ENCODE measurements at places on chromosomes 5 and 9.

DNA sequence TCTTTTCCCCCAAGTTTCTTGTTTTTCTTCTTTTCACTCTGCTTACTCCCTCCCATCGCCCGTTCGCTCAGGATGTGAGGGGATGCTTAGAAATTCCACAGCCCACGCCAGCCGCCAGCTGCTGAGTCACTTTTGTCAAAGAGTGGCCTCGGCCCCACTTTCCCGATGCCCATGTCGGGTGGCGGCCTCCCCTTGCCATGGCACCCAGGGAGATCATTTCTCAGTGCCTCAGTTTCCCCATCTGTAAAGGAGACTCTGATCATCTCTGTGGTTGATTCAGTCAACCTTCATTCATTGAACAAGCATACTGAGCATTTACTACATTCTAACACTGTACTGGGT, 353 bp upstream of the PDGFRB start:
- no peak for DNase-seq

GRCh38 chr5:76717222-76718083, 1.5 kb downstream of the F2R start:
- DNase-seq, result no peak

DNA sequence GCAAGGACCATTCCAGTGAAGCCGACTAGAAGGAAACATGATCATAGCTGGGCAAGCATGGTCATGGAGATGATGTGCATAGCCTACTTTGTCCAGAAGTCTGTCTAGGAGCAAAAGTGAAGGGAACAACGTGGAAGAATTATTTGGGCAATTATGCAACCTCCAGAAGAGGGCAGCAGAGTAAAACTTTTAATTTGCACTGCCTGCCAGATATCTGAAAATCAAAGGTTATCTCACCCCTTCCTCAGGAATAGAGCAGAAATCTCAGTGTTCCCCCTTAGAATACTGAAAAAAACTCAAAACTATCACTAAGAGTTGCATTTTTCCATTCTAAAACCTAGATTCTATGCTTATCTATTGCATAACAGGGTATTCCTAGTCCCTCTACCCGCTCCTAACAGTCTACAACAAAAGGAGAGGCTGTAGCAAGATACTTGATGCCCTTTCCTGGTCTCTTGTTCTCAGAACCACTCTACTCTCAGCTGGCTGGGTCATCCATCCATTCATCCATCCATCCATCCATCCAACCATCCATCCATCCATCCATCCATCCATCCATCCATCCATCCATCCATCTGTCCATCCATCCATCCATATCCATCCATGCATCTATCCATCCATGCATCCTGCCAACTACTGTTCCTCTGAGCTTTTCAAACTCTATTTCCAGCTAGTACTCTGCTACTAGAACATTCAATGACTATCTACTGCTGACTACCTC, 8.4 kb upstream of the SETD9 start:
- no peak for DNase-seq

DNA sequence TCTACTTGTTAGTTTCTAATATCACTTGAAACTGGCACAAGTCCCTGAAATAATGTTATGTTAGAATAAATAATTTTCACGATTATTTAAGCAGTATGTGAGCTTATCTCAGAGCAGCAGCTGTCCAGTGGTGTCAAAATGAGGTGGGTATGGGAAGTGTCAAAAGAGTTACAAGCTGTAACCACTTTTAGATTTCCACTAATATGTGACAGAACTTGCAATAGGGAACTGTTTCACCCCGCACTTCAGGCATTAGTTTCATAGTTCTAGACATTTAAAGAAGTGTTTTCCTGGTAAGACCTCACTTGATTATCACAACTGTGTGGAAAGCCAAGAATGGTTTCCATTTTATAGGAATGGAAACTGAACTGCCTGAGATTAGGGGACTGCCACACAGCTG, 2.9 kb upstream of the ISCA1 start:
- no peak for DNase-seq

GRCh38 chr9:114682846-114683245, 854 bp upstream of the TEX48 start:
- DNase-seq, result no peak

- no peak for DNase-seq
Measured at GRCh38 chr5:1177826-1178528, 23.4 kb upstream of the SLC6A19 start.

GRCh38 chr5:120684213-120684612, 220.1 kb downstream of the PRR16 start:
- no peak for DNase-seq

DNA sequence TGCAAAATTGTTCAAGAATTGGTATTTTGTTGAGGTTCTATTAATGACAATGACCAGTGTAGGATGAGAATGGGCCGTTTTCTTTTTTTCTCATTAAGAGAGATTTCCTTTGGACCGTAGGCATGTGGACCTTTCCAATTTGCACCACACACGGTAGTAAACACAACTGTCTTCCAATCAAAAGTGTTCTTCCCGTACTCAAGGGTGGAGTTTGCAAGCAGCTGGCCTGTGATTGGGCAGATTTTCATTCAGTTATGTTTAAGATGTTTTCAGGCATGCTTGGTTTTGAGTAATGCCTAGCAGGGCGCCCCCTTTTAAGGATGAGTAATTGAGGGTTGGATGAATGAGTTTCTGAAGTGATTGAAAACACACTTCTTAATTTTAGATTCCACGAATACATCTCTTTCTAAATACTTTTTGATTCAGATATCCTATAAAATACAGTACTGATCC, 2.5 kb downstream of the KDM3B start:
- peak; percentile 84 for DNase-seq

GRCh38 chr9:101485924-101486692, 47.5 kb upstream of the RNF20 start:
- no peak for DNase-seq

- DNase-seq, result no peak
Measured at GRCh38 chr5:108369167-108369566, 12.7 kb downstream of the FBXL17 start.

DNA sequence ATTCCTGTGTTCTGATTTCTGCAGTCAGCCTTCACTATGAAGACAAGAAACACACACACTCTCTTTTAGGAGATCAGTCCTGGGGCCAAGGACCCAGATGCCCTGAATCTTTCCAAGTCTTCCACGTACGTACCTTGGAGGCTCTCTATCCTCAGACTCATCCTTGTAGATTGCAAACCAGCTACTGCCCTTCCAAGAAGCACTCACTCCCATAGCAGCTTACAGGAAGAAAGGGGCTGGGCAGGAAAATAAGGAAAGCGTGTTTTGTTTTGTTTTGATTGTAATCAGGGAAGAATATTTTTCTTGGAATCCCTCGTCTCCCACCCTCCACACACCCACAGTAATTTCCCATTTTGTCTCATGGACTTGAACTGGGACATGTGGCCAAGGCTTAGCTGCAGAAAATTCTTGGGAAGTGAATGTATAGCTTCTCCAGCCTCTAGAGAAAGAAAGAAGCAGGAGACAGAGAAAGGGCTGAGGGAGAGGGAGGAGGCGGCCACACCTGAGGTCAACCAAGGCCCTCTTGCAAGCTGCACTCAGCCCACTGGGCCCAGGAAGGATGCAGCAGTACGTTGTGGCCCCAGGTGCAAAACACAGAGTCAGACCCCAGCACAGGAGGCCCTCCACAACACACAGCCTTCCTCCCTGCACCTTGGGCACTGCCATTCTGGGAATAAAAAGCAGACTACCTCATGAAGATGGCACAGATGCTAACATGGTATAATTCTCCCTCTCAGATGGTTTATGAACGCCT, 29.9 kb downstream of the IRX2 start:
- no peak for DNase-seq

DNA sequence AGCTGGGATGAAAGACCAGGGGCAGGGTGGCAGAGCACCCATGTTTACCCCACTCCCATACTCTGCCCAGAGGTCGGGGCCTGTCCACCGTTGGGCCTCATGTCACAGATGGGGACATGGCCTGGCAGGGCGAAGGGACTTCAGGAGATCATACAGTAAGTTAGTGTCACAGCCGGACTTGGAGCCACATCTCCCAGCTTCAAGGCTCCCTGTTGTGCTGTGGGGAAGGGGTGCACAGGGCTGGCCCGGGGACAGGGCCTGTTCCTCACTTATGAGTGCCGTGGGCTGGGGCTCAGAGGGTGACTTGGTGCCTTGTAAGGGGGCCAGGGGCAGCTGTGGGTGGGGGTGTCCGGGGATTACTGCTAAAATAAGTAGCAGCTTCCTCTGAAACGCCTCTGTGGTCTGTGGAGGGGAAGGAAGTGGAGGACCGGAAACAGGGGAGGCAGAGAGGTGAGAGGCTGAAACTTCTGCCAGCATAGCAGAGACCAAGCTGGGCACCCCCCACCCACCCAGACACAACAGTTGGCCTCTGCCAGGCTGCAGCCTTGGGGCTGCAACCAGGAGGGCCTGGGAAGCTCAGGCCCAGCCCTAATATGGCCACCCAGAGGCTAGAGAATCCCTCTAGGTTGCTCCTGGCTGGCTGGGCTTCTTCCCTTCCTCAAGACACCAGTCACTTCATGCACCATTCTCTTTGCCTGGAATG, 41.1 kb upstream of the NEK6 start:
- DNase-seq, result no peak

DNA sequence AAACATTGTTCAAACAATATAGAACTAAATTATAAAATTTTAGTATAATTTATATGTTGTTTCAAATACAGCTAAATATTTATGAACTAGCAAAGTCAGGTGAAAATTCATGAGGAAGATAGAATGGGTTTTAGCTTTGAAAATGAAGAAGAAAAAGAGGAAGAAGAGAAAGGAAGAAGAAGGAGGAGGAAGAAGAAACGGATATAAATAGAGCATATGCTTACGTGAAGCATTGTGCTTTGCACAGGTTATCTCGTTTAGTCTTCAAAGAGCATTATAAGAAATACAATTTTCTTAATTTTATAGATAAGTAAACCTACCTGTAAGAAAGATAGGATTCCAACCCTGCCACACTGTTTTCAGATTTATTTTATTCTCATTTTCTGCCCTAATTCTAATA, 620.6 kb upstream of the DAB2 start:
- no peak for DNase-seq

GRCh38 chr9:126788634-126789349, 16.0 kb upstream of the ZBTB43 start:
- no peak for DNase-seq

DNA sequence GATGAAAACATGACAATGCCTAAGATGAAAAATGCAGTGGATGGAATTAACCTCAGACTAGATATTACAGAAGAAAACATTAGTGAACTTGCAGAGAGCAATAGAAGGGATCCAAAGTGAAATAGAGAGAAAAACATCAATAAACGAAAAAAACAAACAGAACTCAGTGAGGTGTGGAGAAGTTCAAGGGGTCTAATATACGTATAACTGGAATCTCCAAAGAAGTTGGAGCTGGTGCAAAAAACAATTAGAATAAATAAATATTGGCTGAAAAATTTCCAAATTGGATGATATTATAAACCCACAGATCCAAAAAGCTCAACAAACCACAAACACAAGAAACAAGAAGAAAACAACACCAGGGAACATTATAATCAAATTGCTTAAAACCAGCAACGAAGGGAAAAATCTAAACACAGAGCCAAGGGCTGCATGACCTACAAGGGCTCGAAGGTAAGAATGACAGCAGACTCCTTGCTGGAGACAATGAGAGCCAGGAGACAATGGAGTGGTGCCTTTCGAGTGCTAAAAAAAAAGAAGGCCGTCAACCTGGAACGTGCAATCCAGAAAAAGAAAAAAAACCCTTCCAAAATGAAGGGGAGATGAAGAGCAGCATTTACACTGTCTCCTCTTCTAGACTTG, 11.8 kb downstream of the FAM163B start:
- no peak for DNase-seq

DNA sequence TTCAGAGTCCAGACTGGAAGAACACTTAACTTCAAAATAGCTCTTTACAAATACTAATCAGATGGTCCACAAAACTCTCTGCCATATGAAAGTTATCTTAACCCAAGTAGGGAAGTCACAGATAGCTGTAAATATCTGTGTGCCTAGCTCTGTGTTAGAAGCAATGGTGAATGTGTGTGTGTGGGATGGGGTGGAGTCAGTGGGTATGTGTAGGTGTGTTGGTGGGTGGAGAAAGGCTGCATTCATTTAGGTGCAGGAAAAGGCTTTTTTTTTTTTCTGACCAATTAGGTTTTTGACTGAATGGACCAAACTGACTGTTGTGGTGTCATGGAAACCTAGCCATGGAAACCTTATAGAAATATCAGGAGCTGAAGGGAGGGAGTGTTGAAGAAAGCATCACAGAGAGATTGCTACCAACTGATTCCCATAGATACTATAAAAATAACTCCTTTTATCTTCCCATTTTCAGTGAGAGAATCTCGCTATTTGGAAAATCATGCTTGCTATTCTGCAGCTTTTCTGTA, 156.2 kb upstream of the NR3C1 start:
- DNase-seq, result no peak

DNA sequence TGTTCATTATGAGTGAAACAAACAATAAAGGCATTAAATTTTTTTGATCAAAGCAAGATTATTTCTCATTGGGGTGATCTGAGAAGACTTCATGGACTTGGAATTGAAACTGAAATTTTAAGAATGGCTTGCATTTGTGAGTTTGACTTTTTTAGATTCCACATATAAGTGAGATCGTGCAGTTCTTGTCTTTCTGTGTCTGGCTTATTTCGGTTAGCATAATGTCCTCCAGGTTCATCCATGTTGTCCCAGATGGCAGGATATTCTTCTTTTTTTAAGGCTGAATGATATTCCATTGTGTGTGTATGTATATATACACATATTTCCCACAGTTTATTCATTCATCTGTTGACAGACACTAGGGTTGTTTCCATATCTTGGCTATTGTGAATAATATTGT, 716.5 kb downstream of the PRELID2 start:
- DNase-seq, result no peak

- DNase-seq, result no peak
Measured at GRCh38 chr5:96641368-96642280, 20.6 kb upstream of the CAST start.

DNA sequence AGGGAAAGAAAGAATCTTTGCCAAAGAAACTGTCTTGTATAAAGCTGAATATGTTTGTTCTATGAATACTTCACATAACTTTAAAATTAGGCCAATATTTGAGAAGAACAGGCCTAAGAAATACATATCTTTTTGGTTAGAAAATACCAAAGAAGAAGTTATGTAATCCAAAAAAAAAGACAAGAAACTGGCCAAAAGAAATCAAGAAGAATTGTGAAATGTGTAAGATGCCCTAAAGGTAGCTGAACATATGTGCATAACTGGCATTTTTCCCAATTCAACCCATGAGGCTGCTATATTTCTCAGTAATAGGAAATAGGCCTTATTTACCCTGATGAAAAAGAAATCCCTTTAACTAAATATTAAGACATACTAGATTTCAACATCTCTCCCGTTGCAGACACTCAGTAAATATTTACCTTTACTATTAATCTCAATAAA, 290.0 kb downstream of the CETN3 start:
- no peak for DNase-seq

Measured in CD4-positive, alpha-beta T cell (primary cell).